CD4-positive, alpha-beta T cell treated with Interleukin-4 for 1 hour (primary cell): ENCODE measurements at places on chromosomes 4 and X.
A peak's percentile ranks its signal among the peaks of the same experiment; 100 is the strongest.

GRCh38 chr4:13483768-13484121, 395 bp downstream of the RAB28 start:
- no peak for DNase-seq

DNA sequence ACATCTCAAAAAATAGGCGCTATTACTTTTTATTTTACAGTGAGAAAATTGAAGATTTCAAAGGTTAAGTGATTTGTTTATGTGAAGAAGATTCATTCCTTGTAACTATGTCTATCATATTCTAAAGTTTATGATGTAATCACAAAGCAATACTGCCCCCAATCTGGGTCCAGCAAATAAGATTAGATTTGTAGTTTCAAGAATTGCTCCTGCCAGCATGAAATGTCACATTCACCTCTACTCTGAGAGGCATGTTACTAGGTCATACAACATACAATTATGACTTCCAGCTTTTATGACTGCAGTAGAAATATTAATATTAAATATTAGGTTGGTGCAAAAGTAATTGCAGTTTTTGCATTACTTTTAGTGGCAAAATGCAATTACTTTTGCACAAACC, 976.2 kb downstream of the FSTL5 start:
- no peak for DNase-seq

- DNase-seq, result peak; percentile 72
Observed at GRCh38 chr4:139530833-139531427, 25.1 kb downstream of the SETD7 start.

DNA sequence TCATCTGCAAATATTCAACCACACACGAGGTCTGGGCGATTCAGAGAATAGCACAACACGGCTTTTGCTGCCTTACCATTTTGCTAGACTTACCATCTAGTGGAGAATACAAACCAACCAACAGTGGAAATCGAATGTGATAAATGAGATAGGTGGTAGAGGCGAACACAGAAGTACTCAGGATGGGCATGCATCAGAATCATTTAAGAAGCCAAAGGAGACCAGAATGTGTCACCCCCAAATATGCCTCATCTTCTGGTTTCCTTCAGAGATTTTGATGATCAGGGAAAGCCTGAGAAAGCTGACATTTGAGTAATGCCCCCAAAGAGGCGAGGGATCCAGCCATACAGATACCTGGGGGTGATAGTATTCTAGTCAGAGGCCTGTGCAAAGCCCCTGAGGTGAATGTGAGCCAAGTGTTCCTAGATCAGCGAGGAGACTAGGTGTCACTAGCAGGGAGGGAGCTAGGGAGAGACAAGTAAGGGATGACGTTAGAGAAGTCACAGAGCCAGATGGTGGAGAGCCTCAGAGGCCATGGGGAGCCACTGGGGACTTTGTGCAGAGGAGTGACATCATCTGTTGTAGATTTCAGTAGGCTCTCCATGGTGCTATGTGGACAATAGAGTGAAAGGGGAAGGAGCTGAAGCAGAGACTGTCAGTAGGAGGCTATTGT, 1.7 kb downstream of the MTMR1 start:
- peak; percentile 31 for DNase-seq

DNA sequence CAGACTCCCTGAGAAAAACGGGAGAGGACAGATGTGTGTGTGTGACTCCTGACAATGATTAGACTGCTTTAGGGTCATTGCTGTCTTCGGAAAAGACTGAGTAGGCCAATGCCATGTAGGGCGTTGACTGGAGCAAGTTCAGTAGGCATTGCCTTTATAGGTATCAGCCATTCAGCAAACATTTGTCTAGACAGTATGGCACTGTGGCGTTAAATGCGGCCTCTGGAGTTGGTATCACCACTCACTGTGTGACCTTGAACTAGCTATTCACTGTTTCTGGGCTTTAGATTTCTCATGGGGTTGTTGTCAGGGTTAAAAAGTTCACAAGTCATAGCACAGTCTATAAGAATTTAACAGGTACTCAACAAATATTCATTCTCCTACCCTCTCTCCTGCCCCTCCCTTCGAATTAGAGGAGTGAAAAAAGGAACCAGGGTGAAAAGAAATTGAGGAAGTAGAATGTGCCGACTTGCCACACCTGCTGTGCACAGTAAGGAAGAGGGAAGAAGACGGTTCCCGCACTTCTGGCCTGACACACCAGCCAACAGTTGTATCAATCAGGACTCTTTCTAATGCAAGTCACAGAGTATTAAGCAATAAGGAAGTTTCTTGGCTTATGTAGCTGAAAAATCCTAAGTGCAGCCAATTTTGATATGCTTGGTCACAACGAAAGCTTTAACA, 83.2 kb upstream of the PLAC8 start:
- peak; percentile 66 for DNase-seq
